ENCODE measurements at places on chromosomes 12 and 14. TPM values are rescaled to one million over a fixed set of nuclear protein-coding genes. Genes with fewer than 3 reads are reported as not detected.
A peak's percentile ranks its signal among the peaks of the same experiment; 100 is the strongest.

DNA sequence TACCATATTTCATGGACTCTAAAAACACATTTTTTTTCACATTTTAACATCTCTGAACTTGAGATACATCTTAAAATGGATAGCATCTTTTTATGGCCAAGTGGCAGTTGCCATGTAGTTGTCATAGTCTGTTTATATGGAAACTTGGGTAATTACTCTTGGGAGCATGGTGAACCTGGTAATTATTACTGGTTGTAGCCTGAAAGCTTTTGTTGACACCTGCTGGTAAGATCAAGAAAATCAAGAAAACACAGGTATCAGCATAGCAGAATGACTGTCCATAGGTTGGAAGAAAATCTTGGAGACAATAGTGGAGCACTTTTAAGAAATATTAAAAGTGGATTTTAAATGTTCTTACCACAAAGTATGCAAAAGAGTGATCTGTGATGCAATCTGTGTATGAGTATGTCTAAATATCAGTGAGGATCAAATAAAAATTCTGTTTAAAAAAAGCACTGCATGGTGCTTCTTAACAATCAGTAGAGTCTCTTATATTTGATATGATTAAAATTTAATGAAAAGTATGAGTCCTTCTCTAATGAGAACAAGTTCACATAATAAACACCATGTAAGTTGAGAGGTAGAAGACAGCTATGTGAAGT, 44.2 kb downstream of the TTC8 start:
- peak; percentile 3 for DNase-seq

DNA sequence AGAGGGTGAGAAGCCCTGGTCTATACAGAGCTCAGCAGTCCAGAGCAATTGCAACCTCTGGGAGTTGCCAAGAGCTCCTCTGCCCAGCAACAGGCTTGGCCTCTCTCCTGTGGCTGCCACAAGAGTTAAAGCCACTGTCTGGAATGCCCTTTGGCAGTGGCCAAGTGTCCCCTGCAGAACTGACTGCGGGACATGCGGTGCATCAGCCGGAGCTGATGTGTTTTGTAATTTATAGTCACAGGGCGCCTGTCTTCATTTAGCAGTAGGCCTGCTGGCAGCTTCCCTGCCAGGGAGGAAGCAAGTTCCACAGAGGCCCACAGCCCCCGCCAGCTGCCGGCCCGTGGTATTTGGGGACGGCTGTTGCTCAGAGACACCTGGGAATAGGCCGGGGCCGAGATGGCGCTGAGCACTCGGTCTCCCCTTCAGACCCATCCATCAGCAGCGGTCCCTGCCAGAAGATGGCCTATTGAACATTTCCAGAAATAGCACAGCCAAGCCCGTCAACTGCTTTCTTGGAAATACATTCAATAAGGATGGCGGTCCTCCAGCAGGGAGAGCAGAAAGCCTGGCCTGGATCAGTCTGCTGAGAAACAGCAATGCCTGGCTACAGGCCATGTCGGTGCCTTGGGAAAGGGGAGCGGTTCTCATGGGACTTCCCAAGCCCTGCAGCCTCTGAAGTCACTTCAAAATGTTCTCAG, 217.4 kb downstream of the CRADD start:
- no peak for DNase-seq

DNA sequence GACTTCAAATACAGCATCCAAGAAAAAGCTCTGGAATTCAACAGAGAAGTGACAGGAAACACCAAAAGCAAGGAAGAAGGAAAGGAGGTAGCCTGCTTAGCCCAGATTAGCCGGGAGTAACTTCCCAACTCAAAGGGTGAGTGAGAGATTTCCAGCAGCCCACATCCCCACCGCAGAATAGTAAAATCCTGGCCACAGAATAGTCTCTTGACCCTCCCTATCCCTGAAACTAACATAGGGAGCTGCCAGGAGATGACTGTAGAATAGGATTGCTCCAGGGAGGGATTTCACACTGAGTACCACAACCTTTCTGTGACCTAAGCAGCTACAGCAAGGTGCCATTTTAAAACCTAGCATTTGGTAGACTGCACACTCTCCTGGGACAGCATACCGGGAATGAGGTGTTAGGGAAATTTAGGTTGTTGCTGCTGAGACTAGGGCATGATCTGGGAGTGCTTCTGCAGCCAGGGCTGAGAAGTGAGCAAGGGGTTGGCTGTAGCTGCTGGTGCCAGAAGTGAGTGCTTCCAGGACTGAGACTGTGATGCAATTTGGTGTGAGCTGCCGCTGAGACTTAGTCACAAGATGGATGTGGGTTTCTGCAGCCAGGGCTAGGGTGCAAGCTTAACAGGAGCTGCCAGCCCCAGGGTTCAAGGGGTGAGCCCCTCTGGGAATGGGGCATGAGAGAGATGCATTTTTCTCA, 66.0 kb downstream of the TMTC3 start:
- DNase-seq, result no peak

DNA sequence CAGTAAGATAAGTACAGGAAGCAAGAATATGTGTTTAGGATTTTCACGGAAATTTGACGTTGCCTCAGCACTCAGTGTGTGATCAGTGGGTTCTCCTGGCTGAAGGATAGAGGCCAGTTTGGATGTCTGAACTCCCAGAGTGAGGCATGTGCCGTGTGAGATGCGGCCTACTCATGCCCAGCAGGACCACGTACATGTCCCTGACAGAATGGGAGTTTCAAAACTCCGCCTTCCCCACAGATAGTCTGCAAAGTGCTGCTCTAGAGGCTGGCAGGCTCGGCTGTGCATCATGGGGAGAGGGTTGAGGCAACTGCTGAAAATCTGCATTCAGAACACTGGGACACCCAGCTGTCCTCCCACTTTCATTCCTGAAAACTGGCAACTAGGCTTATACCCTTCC, 58.3 kb downstream of the NINJ2 start:
- DNase-seq, result no peak

GRCh38 chr14:99702115-99702514, 18.0 kb downstream of the CYP46A1 start:
- no peak for DNase-seq

DNA sequence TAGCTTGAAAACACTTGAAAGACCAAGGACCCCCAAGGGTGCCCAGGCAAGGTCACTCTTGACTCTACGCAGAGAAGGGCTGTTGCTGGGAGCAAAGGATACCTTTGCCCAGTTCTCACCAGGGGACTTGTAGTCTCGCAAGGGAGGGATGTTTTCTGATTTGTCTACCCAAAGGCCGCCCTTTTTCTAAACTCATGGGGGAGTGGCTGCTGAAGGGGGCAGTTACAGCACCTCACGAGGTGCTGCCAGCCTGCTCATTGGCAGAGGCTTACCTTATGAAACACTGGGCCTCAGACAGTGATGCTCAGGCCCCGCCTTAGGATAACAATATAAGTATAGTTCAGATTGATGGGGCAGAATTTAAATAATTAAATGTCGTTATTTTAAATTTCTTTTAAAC, 107.0 kb downstream of the ETV6 start:
- DNase-seq, result no peak

- DNase-seq, result no peak
Observed at GRCh38 chr14:57686304-57686703, 179.6 kb downstream of the SLC35F4 start.

DNA sequence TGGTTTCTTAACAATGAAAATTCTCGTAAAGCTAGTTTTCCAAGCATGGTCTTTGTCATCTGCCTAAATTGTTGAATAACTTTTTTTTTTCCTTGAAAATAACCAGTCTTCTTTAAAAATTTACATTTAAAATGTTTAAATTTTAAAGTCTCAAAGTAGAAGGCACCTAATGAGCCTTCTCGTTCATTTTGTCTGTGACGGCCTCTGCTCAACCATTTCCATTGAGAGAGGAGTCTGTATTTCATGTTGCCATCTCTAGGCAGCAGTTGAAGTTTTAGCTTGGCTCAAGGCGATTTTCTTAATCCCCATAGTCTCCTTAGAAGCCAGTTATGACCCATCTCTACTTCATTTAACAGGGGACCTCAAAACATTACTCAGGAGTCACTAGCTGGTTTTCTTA, 69.1 kb downstream of the PAPOLA start:
- no peak for DNase-seq

DNA sequence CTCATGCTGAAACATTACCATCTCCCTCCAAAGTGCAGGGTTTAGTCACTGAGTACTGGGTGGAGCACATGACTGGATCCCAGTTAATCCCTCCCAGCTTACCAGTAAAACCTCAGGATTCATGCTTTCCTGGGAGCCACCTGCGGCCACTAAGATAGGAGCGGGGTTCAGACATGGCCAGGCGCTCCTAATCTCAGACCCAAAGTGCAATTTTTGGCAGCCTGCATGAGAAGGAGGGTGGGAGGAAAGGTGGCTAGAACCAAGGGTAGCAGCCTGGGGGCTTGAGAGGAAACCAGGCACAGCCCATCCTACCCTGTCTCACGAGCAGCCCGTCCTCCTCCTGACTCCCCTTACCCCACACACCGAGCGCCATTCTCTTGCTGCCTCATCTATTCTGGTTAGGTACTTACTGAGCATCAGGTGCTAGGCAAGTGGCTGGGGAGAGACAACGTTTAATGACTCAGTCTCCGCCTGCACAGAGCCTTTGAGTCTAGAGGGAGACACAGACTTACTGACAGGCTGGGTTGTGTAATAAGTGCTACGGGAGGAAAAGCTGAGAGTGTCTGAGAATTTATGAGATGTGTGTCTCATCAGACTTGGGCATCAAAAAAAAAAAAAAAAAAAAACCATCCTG, 9.9 kb downstream of the GPRC5A start:
- no peak for DNase-seq

DNA sequence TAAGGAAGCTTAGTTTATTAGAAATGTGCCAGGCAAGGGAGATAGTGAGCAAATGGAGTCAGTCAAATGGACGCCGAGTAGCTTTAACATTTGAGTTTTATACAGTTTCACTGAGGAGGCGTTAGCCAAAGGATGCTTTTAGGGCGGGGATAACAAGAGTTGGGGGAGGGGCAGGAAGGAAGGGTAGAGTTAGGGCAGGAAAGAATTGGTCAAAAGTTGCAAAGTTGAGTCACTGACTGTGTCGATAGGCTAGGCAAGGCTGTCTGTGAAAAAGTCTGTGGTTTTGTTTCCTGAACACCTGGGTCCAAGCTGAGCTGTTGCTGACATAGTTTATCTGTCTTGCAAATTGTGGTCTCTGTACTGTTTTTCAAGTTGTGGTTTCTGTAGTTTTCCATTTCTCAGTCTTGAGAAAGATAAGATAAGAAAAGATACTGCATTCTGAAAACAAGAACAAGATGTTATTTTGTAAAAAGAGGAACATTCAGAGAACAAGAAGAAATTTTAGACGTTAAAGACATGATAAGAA, 62.6 kb upstream of the RESF1 start:
- peak; percentile 94 for DNase-seq

- DNase-seq, result no peak
Observed at GRCh38 chr14:75595226-75595625, 16.8 kb downstream of the FLVCR2 start.

GRCh38 chr12:48980389-48980952, 2.3 kb downstream of the WNT1 start:
- DNase-seq, result peak; percentile 23

CEP170B gene
- total RNA-seq, result 6.4 TPM

CLBA1 gene
- total RNA-seq, result 3.8 TPM

COA8 gene
- total RNA-seq, result 43.5 TPM

NDRG2 gene
- 5.0 TPM for total RNA-seq

KDM2B gene
- total RNA-seq, result 64.0 TPM
